CD4-positive, alpha-beta T cell treated with Interleukin-4 for 4 hours (primary cell): ENCODE measurements at places on chromosomes 6 and 20.

DNA sequence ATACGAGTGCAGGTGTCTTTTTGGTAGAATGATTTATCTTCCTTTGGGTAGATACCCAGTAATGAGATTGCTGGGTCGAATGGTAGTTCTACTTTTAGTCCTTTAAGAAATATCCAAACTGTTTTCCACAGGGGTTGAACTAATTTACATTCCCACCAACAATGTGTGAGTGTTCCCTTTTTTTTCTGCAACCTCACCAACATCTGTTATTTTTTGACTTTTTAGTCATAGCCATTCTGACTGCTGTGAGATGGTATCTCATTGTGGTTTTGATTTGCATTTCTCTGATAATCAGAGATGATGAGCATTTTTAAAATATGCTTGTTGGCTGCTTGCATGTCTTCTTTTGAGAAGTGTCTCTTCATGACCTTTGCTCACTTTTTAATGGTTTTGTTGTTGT, 1.9 kb upstream of the ZNF831 start:
- DNase-seq = peak; percentile 81

- DNase-seq = no peak
Observed at GRCh38 chr20:15612198-15612597, 961.0 kb downstream of the KIF16B start.

GRCh38 chr20:16714751-16715150, 15.1 kb upstream of the SNRPB2 start:
- DNase-seq = no peak

DNA sequence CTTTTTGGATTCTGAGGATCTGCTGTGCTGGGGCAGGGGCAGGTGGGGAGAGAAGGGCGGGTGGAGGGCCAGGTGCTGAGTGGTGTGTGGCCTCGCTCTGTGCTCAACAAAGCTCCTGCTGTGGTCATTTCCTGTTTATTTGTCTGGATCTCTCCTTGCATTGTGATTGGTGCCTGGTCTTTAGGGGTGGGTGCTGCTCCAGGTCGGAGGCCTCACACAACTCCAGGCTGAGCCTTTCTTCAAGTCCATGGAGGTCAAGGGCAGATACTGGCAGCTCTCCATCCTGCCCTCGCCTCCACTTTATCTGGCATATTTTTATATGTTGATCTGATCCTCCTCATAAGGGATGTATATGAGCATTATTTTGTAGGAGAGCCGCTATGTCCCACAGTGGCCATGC, 36.2 kb downstream of the HLA-F start:
- no peak for DNase-seq

- peak; percentile 19 for DNase-seq
Observed at GRCh38 chr6:117463762-117464665, 18.5 kb upstream of the DCBLD1 start.

GRCh38 chr6:148524976-148525375, 182.3 kb downstream of the SASH1 start:
- DNase-seq = no peak

DNA sequence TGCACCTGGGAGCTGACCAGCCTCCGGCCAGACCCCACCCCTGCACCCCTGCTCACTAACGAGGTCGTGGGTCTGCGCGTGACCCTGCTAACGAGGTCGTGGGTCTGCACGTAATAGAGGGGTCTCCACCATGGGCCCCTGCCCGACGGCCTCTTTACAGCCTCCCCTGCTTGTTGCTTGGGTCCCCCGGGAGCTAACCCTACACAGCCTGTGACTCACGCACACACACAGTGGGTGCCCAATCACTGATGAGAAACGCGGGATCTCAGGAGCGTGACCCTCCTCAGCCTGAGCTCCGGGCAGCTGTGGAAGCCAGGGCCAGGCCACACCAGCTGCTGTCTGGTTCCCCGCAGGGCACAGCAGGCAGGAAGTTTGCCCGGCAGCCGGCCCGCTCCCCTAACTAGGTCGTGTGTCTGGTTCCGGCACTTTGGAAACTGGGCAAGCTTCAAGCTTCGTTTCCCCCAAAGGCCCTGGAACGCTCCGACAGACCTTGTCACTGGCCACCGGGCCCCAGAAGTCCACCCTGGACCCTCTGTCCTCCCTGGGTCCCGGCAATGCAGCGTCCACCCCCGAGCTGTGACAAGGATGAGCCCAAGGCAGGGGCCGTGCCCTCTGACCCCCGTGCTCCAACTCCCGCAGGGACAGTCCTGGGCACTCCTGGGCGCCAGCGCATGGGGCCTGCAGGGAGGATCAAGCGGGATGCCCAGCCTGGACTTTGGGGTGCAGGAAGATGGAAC, 767 bp downstream of the PTK6 start:
- DNase-seq = no peak

DNA sequence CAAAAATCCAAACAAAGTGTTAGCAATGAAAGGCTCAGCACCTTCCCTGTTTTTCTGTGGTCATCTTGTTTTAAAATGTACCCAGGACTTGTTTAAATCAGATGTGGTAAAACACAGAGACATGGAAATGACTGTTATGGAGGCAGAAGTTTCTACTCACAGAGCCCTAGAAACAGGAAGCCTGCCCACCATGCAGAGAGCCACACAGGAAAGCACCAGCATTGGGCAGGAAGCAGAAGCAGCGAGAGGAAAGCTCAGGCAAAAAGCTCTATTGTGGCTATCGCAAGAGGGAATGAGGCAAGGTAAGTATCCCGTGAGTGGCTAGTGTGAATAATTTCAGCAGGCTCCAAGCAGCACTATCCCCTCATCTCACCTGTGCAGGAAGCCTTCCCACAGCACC, 42.8 kb downstream of the GPR6 start:
- no peak for DNase-seq

DNA sequence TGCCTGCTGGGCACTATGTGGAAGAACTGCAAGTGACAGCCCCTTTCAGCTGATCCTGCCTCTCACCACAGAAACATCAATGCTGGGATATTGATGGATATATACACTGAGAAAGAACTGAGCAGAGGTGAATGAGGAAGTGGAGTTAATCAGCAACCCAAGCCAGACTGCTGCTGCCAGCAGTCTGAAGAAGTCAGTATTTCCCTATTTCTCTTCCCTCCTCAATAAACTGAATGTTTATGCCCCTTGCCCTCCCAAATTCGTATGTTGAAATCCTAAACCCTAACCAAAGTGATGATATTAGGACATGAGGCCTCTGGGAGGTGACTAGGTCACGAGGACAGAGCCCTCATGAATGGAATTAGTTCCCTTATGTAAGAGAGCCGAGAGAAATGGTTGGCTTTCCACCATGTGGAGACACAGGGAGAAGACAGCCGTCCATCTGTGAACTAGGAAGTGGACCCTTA, 76.3 kb downstream of the CDK19 start:
- no peak for DNase-seq

GRCh38 chr6:26351544-26351953, 13.4 kb upstream of the BTN3A2 start:
- no peak for DNase-seq

GRCh38 chr20:32378461-32378860, 20.3 kb downstream of the ASXL1 start:
- DNase-seq = no peak

GRCh38 chr20:10739566-10739965, 65.8 kb upstream of the JAG1 start:
- no peak for DNase-seq

DNA sequence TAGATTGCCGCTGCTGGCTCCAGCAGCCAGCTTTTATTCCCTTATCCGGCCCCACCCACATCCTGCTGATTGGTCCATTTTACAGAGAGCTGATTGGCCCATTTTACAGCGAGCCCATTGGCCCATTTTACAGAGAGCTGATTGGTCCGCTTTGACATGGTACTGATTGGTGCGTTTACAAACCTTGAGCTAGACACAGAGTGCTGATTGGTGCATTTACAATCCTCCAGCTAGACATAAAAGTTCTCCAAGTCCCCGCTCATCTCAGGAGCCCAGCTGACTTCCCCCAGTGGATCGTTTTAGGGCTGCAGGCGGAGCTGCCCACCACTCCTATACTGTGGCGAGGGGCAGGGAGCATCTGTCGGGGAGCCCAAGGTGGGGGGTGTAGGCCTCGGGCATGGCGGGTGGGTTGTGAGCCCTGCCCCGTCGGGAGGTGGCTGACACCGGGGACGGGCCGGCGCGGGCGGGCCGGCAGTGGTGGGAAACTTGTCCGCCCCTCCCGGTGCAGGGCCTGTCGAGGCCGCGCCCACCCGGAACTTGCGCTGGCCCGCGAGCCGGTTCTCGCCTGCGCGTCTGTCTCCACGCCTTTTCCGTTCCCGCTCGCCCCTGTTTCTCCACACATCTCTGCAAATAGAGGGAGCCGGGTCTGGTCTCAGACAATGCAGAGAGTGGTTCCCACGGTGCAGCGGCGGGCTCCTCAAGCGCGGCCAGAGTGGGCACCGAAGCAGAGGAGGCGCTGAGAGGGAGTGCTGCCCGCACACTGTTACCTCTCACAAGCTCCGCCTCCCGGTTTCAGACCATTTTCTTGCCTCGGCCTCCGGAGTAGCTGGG, 86.1 kb upstream of the STMND1 start:
- peak; percentile 66 for DNase-seq

DNA sequence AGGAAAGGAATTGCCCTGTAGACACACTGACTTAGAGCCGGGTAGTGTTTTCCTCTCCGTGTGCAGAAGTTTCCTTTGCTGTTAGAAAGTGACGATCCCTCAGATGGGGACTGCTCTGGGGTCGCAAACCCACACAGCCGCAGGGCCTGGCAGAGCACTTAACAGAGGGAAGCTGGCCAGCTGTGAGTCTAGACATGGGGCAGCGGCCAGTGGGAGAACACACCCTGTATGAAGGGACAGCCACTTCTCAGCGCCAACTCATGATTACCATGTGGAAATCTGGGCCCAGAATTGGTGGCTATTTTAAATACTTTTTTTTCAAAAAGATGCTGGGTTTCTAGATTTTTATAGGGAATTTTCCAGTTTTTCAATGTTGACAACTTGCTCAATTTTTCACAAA, 39.4 kb downstream of the SLC9A8 start:
- DNase-seq = no peak

GRCh38 chr20:31870726-31871617, 538 bp downstream of the TTLL9 start:
- no peak for DNase-seq

DNA sequence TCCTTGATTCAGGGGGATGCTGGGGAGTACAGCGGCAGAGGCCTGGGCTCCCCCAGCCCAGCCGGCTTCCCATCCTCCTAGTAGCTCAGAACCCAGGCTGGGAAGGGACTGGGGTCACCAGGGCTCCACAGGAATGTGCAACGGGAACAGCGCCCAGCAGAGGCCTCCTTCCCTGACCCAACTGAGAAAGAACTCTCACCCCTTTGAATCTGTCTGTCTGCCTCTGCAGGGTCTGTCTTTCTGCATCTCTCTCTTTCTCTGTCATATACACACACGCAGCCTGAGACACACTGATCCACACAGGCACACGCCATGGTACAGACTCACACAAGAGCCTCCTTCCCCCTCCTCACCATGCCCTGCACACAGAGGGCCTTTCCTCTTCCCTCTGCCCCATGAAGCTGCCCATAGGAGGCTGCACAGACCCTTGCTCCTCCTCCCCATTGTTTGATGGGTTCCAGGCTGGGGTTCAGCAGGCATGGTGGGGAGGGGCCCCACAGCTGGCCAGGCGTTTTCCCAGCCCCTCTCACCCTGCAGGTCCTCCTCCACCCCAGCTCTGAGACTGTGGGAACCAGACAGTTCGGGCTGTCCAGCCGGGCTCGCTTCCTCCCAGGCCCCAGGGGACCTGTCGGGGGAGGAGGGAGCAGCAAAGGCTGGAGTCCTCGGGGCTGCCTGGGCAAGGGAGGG, 2.8 kb downstream of the FOXS1 start:
- DNase-seq = no peak

DNA sequence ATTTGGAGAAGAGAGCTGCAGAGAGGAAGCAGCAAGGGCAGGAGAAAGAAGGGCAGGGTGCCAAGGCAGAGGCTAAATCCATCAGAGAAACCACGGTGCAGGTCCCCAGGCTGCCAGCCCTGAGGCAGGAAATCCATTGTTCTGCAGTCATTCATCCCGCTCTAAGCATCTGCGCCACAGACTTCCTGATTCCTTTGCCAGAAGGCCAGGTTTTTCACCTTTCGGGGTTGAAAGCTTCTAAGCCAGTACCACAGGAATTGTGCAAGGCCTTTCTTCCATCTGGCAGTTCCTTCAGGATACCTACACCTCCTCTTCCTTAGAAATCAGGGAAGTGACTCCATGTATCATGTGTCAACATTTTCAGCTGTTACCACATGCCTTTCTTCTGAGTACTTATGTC, 45.6 kb downstream of the ADGRF5 start:
- DNase-seq = no peak

DNA sequence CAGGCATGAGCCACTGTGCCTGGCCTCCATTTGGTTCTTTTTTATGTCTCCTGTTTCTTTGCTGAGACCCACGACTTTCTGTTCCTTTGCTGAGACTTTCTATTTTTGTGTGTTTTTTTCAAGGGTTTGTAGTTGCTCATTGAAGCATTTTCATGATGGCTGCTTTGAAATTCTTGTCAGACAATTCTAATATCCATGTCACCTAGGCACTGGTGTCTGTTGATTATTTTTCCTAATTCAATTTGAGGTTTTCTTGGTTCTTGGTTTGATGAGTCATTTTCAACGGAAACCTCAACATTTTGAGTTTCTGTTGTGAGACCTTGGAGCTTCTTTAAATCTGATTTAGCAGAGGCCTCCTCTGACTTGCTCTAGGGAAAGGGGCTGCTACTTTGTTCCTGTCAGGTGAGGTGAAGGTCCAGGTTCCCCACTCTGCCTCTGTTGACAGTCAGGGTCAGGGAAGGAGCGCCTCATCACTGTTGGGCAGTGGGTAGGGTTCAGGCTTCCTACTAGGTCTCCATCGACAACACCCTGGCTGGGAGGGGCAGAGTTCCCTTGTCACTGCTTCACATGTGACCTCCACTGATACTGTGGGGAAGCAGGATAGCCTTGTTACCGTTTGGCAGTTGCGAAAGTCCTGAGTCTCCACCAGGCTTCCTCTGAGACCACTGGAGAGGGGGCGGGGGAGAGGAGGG, 67.2 kb upstream of the RNF24 start:
- peak; percentile 90 for DNase-seq

GRCh38 chr6:112911959-112912358, 564.8 kb downstream of the RFPL4B start:
- DNase-seq = no peak

- DNase-seq = no peak
Observed at GRCh38 chr6:2636672-2637071, 114.0 kb downstream of the MYLK4 start.

GRCh38 chr6:130810307-130811030, 16.7 kb upstream of the SMLR1 start:
- DNase-seq = no peak

- no peak for DNase-seq
Observed at GRCh38 chr6:100161782-100162365, 167.9 kb upstream of the MCHR2 start.

DNA sequence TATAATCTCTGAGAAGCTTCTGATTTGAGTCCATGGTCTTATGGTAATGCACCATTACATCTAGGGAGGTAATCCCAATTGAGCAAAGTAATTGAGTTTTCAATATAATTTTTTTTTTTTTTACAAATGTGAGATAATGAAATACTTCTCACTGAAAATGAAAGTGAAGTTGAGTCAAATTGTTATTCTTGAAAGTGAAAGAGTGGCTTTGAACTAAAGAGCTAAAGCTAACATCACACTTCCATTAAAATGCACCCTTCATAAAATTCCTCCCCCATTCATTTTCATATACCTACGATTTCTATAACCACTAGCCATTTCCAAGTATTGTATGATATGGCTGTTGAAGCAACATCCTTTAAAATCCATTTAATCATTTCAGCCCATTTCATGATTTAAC, 149.1 kb upstream of the IMPG1 start:
- DNase-seq = no peak

- DNase-seq = no peak
Observed at GRCh38 chr6:11631539-11631938, 94.0 kb downstream of the TMEM170B start.
